MV-4-11 (cell line): ENCODE measurements at places on chromosomes 1 and 21.

GRCh38 chr1:228154021-228154669 lies 4.4 kb downstream of the GJC2 start:
- DNase-seq, result no peak

- DNase-seq, result no peak
Observed at GRCh38 chr21:14981246-14981645, 83.6 kb downstream of the NRIP1 start.

DNA sequence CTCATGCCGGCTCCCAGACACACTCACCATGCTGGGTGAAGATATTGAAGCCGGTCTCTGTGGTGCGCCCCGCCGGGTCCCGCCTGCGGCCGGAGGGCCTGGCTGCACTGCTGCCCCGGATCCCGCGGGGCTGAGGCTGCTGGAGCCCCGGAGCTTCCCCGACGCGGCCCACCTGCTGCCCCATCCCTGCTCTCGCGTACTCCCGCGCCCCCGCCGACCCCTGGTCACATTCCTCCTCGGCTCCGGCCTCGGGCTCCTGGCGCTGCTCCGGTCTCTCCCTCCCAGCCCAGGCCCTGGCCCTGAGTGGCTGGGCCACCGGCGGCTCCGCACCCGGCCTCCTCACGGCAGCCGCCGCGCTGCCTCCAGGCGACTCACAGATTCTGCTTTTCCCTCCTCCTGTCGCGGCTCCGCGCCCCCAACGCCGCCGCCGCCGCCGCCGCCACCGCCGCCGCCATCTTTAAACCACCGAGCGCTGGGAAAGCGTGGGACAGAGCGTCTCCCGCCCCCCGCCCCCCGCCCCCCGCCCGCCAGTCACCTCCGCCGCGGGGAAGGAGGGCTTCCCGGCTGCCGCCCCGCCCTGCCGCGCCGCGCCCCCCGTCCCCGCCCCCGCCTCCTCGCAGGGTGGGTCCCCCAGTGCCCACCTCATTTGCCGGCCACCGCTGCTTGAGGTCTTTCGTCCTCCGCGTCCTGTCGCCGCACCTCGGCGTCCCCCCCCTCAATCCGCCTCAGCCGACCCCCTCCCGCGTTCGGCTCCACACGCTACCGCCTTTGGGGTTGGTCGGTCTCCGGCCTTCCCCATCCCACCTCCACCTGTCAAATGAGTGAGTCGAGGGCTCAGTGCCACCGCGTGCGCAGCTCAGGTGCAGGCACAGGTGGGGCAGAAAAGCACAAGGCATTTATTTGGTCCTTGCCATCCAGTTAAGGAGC lies at the start of gene ABL2:
Gene ABL2, minus strand, starts transcription at position 464 of the 927 bp plus-strand sequence. Its CDS starts 280 bp downstream, at position 184.
- no peak for DNase-seq

- no peak for DNase-seq
Observed at GRCh38 chr1:67719329-67720196, 34.6 kb downstream of the GADD45A start.

DNA sequence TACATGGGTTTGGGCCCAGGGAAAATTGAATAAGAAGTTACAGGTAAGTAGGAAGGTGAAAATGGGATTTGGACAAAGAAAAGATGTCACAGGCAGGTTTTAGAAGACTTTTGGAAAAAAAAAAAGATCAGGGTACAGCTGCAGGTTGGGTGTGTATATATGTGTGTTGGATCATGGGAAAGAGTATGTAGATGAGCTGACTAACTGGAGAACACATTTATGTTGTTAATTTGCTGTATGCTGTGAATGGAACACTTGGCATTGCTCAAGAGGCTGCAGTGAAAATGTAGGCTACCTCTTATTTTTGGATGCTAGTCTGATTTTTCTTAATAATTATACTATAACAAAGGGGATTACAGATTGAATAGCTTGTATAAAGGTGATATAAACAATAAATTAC lies 577.7 kb upstream of the USP24 start:
- DNase-seq, result no peak

GRCh38 chr21:15061279-15061678 lies 3.5 kb downstream of the NRIP1 start:
- peak; percentile 34 for DNase-seq

- DNase-seq, result no peak
Observed at GRCh38 chr1:69510026-69510425, 57.7 kb upstream of the LRRC7 start.

DNA sequence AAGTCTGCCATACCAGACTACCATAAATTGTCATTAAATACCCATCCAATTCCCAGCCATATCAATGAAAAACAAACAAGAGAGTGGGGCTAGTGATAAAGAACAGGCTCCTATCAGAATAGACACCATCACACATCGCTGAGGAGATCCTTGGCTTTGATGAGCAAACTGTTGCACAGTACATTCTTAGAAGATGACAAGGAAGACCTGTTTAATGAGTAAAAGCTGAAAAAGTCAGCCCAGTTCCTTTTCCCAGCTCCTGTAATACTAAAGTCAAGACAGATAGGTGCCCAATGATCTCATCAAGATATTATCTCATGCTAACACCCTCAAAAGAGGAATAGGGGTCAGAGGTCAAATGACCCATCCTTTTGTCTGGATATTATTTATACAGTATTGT lies 164.5 kb upstream of the COA6 start:
- DNase-seq, result no peak

- DNase-seq, result no peak
Observed at GRCh38 chr1:169368406-169368769, 393 bp downstream of the BLZF1 start.

DNA sequence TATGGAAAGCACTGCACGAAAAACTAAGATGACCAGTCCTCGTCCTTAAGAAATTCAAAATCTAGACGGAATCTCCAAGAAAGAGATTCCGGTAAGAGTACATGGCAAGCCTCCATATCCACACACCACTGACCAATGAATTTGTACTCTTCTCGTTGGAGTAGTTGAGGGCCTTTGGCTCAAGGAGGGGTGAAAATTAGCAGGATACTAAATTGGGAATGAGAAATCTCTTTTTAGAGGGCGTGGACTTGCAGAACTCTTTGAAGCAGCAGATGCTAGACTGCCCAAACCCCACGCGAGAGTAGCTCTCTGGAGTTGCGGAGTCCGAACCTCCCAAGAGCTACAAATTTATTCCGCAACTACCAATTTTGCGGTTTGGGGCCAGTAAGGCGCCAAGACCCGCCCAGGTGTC lies 872 bp upstream of the PPP2R5A start:
- peak; percentile 41 for DNase-seq

- no peak for DNase-seq
Observed at GRCh38 chr1:71393301-71393700, 312.5 kb upstream of the ZRANB2 start.

- peak; percentile 71 for DNase-seq
Observed at GRCh38 chr1:206859082-206859521, 6.3 kb upstream of the IL20 start.

- DNase-seq, result peak; percentile 51
Observed at GRCh38 chr1:198620951-198621824, 17.7 kb upstream of the PTPRC start.

DNA sequence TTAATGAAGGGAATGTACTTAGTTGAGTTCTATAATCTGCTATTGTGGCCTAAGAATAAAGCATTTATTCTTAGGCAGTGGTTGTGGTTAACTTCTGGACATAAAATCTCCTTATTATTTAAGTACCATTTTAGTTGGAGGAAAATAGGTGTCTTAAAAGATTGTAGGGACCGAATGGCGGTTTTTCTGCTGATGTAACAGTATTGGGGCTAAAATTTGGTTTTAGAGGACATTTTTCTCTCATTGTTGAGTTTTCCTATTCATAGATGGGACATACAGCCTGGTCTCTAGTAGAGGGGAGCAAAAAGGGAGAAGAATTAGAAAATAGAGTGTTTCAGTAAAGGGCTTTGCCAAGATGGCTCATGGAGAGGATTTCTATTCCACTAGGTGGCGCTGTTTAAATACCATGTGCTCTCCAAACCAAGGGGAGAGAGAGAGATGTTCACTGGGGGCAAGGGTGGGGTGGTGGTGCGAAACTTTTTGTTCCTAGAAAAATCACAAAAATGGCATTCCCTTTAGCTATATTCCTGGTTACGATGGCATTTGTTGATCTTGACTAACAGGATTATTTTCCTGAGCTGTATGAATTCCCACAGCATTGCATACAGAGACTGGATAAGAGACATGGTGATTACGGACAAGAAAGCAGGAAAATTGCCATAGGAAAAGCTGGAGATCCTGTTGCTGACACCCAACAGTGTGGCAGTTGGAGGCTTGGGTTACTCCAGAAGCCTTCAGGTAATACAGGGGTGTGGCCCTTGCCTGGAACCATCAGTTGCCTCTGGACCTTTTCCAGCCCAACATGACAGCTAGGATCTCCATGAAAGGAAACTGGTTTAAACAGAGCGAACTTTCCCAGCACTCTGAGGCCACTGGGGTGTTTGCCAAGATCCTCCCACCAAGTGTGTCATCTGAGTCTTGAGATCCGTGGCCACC lies 18.2 kb upstream of the FCGR2A start:
- DNase-seq, result peak; percentile 64

DNA sequence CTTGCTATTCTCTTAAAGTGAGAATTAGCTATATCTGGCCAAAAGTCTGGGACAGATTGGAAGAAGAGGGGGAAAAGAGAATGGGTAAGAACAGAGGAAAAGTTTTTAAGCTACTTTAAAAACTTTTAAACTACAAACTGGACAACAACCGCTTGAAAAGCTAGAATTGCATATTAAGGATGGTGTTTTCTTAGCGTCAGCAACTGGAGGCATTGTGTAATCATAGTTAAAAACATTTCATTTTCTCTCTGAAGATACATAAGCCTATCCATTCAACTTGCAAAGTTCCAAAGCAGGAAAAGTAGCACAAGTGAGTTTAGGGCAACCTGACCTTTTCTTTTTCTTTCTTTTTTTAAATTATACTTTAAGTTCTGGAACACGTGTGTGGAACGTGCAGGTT lies 10.9 kb downstream of the PBX1 start:
- DNase-seq, result no peak

DNA sequence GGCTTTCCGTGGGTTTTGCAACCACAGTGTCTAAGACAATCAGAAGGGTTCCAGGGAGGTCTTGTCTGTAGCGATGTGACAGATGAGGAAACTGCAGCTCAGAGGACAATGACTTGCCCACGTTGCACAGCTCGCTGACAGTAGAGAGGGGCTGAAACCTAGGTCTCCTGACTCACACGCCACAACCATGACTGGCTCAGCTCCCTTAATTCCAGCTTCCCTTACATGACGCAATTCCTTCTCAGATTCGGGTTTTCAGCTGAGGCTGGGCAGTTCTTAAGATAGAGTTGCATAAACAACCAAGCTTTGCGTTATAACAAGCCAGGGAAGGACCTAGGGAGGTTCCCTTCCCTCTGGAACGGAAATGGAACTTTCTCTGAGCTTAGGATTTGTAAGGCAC lies 36.3 kb downstream of the DHCR24 start:
- peak; percentile 98 for DNase-seq

- DNase-seq, result no peak
Observed at GRCh38 chr1:40664167-40664537, 1.3 kb downstream of the RIMS3 start.

DNA sequence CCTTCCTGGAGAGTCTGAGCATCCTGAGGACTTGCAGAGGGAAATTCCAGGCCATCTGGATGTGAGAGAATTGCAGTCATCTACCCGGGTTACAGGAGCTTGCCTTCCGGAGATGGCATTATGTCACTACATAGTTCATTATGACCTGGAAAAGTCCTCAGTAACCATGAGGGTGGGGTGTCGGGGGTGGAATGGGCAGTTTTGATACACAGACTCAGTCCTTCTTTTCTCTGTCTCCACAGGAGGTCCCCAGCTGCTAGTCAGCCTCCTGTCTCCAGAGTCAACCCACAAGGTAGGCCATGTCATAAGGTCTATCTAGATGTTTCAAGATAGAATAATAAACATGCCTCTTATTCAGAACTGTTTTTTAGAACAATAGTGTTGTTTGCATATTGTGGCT lies 268.2 kb upstream of the SGIP1 start:
- DNase-seq, result no peak

- DNase-seq, result peak; percentile 35
Observed at GRCh38 chr1:180247061-180247460, 17.0 kb downstream of the LHX4 start.

GRCh38 chr1:226993814-226994585 lies 53.9 kb downstream of the COQ8A start:
- no peak for DNase-seq

GRCh38 chr1:50955116-50955515 lies 5.0 kb downstream of the FAF1 start:
- DNase-seq, result no peak

DNA sequence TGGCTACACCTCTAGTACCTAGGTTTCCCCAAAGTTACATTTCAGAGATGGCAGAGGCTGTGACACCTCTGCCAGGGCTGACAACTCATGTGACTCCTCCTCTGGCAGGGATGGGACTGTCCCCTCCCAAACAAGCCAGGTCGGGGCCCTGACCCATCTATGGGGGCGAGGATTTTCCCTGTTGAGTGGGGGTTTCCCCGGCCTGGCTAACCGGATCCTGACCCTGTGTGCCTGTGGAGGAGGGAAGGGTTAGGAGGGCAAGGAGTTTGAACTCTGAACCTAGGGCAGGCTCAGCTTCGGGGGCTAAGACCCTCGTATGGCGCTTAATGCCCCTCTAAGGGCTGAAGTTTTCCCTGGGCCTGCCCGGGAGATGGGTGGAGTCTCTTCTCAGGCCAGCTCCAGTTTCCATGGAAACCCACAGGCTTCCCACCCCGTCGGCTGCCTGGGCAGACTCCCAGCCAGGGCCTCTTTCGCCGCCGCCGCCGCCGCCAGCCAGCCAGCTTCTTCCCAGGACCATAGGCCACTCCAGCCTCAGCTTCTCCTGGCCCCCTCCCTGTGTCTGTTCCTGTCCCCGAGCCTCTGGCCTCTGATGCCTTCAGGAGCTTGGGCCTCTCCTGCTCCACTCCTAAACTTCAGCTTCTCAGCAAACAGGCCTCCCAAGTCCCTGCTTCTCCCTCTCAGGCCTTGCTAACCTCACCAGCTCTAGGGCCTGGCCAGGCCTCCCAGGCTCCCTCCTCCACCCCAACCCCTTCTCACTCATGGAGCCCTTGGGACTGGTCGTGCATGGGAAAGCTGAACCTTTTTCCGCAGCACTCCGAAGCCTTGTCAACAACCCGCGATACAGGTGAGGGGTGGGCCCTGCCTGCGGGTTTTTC lies at the start of gene BTBD19:
Gene BTBD19, plus strand, starts transcription at position 461 of the 875 bp plus-strand sequence. Its CDS starts 298 bp downstream, at position 759.
- peak; percentile 32 for DNase-seq

DNA sequence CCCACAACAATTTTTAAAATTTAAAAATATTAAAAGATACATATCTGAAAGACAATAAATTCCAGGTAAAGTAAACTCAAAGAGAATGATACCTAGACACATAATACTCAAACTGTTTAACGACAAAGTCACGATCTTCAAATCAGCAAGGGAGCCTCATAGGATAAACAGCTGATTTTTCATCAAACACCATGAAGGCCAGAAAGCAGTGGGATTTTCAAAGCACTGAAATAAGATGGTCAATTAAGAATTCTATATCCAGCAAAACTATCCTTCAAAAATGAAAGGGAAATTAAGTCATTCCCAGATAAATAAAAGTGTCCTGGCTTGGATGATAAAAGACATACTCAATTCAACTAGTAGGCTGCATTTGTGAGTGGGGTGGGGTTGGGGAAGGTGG lies 100.5 kb downstream of the TIAM1 start:
- no peak for DNase-seq

GRCh38 chr1:103371234-103371633 lies 154.3 kb upstream of the RNPC3 start:
- DNase-seq, result no peak
